NCI-H187 (cell line): ENCODE measurements at places on chromosomes 4 and X.
A peak's percentile ranks its signal among the peaks of the same experiment; 100 is the strongest.

DNA sequence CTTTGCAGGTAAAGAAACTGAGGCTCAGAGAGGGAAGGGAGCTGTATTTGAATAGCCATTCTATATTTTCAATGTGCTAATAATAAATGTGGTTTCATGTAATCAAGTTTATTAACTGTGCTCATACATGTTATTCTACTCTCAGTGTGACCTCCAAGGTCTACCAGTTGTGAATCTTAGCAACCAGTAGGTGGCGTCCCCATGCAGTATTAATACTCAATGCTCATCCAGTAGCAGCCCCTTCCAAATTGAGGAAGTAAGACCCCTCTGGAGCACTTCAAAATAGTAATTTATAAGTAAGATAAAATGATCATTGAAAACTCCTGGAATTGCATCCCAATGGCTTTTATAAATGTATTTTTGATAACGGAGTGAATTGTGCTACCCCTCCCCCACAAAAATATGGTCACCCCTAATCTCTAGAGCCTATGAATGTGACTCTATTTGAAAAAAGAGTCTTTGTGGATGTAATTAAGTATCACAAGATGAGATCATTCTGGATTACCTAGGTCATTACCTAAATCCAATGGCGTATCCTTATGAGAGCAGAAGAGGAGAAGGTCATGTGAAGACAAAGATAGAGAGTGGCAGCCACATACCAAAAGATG is 20.4 kb upstream of the SEPSECS start:
- peak; percentile 18 for DNase-seq

- no peak for DNase-seq
These were observed 602.8 kb upstream of the DIAPH2 start for GRCh38 chrX:96081891-96082290.

DNA sequence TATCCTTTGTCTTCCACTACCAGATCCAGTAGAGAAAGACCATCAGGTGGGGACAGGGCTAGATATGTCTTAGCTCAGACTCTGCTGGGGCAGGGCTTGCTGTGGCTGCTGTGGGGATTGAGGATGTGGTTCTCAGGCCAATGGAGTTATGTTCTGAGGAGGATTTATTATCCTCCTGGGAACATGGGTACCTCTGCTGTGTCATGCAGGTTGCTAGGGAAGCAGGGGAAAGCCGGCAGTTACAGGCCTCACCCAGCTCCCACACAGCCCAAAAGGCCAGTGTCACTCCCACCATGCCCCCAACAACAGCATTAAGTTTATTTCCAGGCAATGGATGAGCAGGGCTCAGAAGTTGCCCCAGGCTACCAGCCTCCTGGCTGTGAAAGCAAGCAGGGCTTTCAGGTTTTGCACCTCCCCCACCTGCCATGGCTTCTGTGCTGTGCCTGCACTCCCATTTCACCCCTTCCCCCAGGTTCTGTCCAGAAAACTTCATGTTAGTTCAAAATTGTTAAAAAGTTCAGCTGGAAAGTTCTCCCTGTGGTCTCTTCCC is 879.9 kb downstream of the ARAP2 start:
- DNase-seq, result no peak

DNA sequence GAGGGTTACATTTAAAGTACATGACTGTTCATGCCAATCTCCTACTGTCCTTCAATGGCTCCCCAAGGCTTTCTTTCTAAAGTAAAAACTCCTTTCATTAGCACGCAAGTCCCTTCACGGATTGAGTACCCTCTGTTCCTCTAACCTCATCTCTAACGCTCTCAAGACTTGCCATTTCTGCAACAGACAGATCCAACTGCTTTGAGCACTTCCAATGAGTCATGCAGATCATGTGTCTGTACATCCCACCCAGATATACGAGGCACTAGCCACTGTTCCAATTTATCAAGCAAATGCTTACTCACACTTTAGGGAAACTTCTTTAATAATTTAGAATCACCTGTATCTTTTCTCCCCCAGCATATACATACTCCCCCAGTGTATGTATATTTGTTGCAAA is 332.5 kb upstream of the ZFP42 start:
- DNase-seq, result no peak

DNA sequence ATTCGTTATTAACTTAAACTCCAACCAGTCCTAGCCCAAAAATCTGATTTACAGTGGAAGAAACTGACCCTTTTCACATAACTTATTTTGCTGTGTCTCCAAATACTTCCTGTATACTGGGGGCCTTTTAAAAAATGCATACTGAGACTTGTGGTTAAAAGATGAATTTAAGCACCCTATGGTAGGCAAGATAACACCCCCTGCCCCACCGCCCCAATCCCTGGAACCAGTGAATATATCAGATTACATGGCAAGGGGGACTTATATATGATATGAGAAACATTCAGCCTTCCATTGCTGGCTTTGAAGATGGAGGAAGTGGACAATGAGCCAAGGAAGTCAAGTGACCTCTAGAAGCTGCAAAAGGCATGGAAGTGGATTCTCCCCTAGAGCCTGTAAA is 3.1 kb upstream of the CLCN3 start:
- DNase-seq, result no peak

DNA sequence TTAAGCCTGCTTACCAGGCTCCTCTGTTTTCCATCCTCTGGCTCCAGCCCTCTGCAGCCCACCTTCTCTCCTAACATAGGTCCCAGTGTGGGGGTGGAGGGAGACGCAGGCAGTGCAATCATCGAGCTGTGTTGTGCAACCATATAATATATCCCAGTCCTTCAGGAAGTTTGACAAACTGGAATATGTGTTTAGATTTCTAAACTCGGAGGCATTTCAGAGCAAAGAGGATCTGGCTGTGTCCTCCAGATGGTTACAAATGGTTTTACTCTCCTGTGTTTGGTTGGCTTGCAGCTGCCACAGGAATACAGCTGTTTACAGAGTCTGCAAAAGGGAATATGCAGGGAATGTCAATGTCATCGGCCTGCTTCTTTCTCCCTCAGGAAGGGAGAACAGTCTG is 195.3 kb upstream of the LNX1 start:
- DNase-seq, result no peak

DNA sequence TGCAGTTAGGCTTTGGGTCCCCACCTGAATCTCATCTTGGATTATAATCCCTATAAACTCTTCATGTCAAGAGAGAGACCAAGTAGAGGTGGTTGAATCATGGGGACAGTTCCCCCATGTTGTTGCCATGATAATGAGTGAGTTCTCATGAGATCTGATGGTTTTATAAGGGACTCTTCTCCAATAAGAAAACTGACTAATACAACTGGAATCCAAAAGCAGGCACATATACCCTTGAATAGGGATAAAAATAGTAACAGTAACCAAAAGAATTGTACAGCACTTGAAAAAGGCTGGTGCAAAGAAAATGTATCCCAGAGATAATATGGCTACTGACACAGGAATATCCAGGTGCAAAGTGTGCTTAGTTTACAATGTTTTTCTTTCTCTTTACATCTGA is 351.5 kb upstream of the MAD2L1 start:
- no peak for DNase-seq

GRCh38 chr4:150130933-150131332 is 52.7 kb downstream of the DCLK2 start:
- DNase-seq, result no peak

- no peak for DNase-seq
These were observed 200.2 kb downstream of the HS3ST1 start for GRCh38 chr4:11228530-11228929.

GRCh38 chrX:155899366-155899765 is 18.2 kb downstream of the VAMP7 start:
- no peak for DNase-seq

DNA sequence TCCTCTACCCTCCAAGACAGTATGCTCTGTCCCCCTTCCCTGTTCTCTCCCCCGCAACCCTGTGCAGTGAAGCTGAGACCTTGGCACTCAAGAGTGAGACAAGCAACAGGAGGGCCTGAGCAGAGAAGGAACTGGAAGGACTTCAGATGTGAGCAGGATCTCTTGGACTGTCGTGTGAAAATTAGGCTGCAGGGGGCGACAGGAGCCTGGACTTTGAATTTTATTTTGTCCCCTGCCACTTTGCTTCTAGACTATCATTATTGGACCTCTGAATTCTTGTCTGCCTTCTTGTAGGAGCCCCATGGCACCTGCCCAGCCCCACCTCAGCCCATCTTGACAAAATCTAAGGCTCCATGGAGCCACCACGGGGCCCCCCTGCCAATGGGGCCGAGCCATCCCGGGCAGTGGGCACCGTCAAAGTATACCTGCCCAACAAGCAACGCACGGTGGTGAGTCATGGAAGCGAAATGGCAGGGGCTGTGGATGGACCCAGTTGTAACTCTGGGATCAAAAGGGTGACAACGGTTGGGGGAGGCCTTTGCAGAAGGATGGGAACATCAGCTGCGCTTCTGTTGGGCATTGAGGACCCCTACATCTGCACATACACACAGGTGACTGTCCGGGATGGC is 1.7 kb downstream of the ARAF start:
- no peak for DNase-seq

GRCh38 chr4:15147714-15148113 is 145.4 kb downstream of the CPEB2 start:
- no peak for DNase-seq

GRCh38 chrX:3768881-3769280 is 55.4 kb upstream of the PRKX start:
- DNase-seq, result no peak
